ENCODE measurements at places on chromosomes 3 and 15.
A peak's percentile ranks its signal among the peaks of the same experiment; 100 is the strongest.

GRCh38 chr3:56421205-56421604 lies 47.1 kb downstream of the ERC2 start:
- no peak for DNase-seq

DNA sequence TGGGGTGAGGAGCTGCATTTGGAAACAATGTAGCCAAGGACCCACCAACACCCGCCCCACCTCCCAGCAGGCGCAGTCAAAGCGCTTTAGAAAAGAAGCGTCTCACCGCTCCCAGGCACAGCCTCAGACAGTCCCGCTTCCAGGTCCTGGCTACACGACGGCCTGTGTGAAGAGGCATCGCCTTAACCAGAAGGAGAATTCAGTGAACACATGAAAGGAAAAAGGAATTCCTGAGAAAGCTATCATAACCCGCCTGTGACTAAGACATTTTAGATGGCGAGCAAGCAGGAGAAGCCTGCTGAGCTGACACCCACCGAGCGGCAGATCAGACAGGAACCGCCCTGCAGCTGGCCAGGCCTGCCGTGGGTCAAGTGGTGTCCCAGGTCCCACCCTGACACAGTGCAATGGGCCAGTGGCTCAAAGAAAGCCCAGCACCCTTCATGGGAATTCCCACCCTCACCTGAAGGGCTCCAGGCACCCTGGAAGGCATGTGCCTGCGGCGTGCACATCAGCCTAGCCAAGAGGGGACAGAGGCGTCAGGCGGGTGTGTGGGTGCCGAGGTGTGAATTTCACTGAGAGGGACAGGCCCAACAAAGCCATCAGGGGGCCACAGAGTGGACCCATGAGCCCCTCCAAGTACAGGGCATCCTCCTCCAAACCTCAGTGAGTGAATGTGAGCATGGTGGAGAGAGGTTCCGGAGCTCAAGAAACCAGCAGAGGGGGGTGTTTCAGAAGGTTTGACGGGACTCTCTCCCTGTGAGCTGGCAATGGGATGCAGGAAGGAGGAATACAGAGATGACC lies 144.8 kb downstream of the NSMCE3 start:
- DNase-seq, result no peak

DNA sequence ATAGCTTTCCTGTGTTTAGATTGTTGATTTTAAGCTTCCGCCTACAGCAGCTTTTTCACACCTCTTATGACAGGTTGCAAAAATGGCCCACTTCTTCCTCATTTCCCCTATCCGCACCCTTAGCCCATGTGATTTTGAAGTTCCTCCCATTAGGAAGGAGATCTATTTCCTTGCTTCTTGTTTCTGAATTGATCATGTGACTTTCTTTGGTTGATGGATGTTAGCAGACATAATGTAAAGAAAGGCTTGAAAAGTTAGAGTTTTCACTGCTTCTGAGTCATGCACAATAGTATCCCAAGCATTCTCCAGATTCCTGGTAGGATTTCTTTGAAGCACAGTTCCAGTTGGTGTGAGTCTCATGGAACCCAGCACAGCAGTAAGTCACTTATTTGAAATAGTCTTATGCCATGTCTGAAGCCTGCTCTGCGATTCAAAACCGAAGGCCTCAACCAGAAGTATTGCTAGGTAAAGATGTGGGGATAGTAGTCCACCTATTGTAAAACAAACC lies 76.6 kb downstream of the EDEM1 start:
- DNase-seq, result no peak

DNA sequence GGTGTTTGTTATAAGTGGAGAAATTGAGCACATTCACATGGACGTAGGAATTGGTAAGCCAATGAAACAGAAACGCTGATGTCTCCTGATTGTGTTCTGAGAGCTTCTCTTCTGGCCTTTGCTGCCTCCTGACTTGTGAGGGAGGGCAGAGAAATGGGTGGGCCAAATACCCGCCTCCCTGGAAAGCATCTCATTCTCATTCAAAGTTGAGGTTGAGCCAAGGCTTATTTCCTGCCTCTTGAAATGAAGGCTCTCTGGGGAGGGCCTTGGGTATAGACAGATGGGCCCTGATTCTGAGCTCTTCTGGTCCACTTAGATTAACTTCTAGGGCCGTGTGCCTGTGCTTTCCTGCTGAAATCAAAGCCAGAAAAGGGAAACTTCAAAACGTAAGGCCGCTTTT lies 57.4 kb upstream of the MYZAP start:
- no peak for DNase-seq

DNA sequence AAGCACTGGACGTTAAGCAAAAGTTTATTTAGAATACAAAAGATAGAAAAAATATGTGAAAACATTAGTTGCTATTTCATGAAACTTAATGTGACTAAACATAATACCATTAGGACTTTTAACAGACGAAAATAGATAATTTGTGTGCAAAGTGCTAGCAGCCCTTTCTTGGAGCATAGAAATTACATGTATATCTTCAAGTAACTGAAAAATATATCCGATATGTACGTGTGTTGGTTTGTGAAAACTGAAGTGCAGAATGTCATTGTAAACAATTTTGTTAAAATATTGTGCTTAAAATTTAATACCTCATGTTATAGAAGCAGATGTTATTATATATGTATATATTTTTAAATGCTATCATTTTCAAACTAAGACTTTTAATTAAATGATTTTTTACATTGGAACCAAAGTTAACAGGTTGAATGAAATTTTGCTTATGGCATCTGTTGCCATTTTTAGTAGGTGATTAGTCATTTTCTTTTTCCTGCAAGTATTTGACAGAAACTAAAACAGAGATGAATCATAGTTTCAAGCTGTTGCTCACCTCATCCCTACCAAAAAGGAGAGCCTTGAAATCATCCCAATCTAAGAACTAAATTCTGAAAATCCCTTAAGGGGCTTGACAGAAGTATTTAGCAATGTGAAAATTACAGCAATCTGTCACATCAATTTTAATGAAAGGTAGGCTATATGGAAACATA lies 334.8 kb downstream of the NAALADL2 start:
- peak; percentile 72 for DNase-seq

DNA sequence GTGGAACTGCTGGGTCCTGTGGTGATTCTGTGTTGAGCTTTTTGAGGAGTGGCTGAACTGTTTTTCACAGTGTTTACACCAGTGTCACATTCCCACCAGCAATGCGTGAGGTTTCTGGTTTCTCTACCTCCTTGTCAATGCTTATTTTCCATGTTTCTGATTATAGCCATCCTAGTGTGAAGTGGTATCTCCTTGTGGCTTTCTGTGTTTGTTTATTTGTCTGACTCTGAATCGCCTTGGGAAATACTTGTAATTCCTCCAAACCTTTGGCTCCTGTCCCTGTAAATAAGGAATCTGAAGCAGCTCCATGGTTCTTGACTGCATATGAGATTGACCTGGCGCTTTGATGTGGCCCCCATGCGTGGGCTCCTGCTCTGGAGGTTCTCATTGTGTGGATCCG lies 20.6 kb downstream of the FAN1 start:
- DNase-seq, result no peak

- no peak for DNase-seq
Measured at GRCh38 chr3:65262548-65262947, 574.7 kb upstream of the ADAMTS9 start.

All from foreskin keratinocyte (primary cell).